WTC11 (cell line): ENCODE measurements at places on chromosomes 2 and 18.

DNA sequence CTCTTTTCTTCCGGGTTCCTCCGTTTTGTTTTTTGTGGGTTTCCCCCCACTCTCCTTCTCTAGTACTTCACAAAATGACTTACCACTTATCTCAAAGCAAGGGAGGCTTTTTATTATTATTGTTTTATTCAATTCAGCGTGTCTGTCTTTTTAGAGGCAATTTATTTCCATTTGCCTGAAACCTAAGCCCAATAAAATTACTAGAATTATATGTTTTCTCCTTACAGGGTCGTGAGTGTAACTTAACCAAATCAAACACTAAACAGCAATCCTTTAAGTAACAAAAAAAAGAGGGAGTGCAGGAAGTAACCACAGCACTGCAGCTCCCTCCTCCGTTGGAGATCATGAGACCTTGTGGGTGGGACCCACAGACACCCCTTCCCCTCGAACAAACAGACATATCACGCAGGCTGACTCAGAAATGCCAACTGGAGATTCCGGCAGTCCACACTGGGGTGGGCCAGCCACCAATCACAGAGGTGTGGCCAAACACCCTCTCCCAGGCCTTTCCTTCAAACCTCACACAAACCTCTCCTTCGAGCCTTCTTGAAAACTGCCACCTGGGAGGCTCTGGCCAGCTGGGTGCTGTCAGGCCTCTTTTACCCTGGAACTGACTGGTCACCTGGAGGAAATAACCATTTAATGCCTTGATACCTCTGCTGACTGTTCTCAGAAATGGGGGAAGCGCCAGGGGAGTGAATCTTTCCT, 207.1 kb upstream of the SMAD2 start:
- no peak for DNase-seq

DNA sequence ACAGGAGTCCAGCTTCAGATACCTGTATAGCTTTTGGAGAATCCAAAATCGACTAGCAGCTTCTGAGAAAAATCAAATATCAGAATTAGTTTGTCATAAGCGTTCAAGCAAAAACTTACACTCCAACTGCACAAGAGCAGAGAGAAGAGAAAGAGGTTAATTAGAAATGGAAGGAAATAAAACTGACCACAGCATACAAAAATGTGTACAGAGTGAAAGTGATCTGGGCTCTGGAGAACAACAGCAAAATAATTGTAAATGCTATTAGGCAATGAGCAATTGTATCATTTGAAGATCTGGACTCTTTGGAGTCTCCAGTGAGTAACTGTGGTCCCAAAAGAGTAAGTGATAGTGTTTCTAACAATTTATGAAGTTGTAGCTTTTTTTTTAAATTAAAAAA, 867.3 kb downstream of the TRIB2 start:
- no peak for DNase-seq

DNA sequence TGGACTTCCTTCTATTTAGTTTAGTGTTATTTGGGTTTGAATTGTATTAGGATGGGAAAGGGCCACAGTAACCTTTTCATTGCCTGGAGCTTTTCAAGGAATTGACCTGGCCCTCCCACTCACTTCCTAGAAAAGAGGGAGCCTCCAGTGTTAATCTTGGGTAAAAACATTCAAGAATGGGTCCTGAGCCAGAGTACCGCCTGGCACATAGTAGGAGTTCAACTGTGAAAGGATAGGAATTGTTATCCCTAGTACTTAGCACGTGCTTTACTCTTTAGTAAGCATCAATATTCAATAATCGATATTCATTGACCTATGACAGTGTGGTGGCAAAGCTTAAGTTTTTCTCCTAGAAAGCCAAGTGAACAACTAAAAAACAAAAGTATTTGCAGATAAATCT, 179.9 kb downstream of the IRS1 start:
- DNase-seq: no peak

DNA sequence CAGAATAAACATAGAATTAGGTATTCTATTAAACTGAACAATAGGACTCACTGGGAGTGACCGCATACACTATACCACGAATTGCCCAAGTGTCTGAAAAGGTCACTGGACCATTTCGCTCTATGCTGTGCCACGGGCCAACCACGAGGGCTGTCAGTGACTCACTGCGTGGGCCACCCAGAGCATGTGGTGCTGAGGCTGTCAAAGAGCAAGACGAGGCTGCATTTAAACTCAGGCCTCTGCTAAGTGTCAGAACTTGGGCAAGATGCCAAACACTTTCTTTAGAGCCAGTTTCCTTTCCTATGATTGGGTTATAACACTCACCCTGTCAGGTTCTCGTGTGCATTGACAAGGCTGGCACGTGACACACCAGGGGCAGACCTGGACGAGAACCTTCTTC, 97.5 kb downstream of the SH3YL1 start:
- no peak for DNase-seq

- DNase-seq: no peak
These were observed 1377.0 kb downstream of the SUCLG1 start for GRCh38 chr2:83081826-83082690.

- DNase-seq: no peak
These were observed 27.7 kb downstream of the KLHL29 start for GRCh38 chr2:23412556-23413155.

- no peak for DNase-seq
These were observed 1.1 kb upstream of the HOXD9 start for GRCh38 chr2:176121190-176122051.

DNA sequence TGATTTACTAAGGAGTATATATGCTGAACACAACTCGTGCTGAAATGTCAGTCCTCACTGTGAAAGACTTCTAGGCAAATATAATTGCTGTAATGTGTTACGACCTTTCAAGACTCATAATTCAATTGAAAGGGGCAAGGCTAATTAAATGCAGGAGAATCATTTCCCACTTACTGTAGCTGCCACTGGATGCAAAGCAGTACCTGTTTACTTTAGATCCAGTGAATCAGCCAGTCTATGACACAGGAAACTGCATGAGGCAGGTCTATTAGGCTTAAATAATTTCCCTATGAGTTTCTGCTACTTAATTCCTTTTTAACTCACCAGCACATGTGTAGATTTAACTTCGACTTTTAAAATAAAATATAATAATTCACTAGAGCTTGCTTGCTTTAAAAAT, 125.6 kb downstream of the CTNNA2 start:
- DNase-seq: no peak

DNA sequence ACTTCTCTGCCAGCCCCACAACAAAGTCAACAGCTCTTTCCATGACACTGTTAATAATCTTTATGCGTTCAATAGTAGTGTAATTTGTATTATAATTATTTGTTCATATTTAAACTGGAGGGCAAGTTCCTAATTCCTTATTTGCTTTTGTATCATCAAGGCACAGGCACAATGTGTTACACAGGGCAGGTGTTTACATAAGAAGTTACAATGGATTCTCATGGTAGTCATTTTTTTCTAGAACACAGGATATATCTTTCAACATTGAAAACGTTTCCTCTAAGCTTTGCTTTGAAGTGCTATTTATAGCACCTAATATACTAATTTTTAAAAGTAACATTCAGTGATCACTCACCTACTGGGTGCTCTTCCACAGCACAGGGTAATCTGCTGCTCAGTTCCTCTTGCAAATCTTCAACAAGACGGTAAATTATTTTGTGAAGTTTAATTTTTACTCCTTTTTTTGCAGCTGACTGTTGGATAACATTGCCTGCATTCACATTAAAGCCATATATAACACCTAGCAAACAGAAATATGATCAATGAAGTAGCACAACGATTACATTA, 7.3 kb downstream of the RPS27A start:
- DNase-seq: no peak

- no peak for DNase-seq
These were observed 16.3 kb downstream of the CABLES1 start for GRCh38 chr18:23151414-23152099.

DNA sequence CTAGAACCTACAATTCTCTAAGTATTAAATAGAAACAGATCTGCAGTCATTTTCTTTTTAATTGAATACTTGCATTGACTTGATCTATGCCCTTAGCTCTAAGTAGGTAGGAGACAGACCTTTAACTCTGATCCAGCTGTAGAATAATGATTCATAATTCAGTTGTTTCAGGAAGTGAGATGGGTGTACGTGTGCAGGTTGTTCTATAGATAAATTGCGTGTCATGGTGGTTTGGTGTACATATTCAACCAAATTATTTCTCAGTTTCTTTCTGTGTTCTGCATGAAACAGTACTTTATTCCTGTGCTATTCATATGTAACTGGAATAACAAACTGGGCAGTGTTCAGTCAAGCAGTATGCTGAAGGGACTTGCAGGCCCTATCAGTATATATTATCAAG, 34.3 kb upstream of the CD226 start:
- no peak for DNase-seq

GRCh38 chr2:58204195-58204959, 36.7 kb downstream of the FANCL start:
- DNase-seq: no peak

- no peak for DNase-seq
These were observed 807.4 kb upstream of the POU3F3 start for GRCh38 chr2:104046466-104046865.

- DNase-seq: no peak
These were observed 359.4 kb downstream of the PTPRM start for GRCh38 chr18:7926526-7926925.

GRCh38 chr18:2994603-2995432, 18.1 kb downstream of the LPIN2 start:
- DNase-seq: peak; percentile 40

GRCh38 chr18:37663446-37663845, 97.8 kb upstream of the CELF4 start:
- no peak for DNase-seq

- no peak for DNase-seq
These were observed 171.0 kb downstream of the SLC4A3 start for GRCh38 chr2:219798430-219798829.

DNA sequence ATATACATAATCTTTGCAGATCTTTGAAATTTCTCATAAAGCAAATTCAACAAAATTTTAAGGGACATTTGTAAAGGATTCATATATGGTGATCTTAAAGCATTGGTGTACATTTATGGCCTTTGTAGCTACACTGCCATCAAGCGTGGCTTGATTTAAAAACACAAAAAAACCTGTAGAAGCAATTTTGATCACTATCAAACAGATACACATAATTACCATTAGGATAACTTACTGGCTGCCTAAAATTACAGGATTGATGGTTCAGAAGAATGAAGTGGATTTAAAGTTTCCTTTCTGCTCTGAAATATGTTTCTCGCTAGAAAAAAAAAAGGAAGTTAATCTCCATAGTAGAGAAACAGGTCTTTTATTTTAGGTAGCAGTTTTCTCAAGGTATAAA, 31.4 kb downstream of the MAPRE2 start:
- no peak for DNase-seq

- peak; percentile 30 for DNase-seq
These were observed 231.4 kb downstream of the LRRTM1 start for GRCh38 chr2:80073134-80073561.

DNA sequence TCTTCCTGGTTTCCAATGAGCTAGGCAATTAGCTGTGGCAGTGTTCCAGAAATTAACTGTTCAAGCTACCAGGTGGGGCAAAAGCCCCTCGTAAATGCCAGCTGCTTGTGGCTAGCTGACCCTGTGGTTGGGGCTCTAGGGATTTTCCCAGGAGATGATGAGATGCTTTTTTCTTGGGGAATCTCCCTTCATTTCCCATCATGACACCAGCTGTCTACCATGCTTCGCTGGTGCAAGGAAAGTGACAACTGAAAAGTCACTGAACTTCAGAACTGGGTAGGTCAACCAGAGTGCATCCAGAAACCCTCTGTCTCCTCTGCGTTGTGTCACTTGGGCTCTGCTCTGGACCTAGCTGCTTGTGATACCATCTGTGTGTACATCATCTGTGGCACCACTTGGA, 386.5 kb upstream of the DCC start:
- no peak for DNase-seq

GRCh38 chr2:7951490-7951889, 730.4 kb upstream of the ID2 start:
- no peak for DNase-seq

- DNase-seq: no peak
These were observed 6.1 kb upstream of the TMBIM1 start for GRCh38 chr2:218298314-218298875.

DNA sequence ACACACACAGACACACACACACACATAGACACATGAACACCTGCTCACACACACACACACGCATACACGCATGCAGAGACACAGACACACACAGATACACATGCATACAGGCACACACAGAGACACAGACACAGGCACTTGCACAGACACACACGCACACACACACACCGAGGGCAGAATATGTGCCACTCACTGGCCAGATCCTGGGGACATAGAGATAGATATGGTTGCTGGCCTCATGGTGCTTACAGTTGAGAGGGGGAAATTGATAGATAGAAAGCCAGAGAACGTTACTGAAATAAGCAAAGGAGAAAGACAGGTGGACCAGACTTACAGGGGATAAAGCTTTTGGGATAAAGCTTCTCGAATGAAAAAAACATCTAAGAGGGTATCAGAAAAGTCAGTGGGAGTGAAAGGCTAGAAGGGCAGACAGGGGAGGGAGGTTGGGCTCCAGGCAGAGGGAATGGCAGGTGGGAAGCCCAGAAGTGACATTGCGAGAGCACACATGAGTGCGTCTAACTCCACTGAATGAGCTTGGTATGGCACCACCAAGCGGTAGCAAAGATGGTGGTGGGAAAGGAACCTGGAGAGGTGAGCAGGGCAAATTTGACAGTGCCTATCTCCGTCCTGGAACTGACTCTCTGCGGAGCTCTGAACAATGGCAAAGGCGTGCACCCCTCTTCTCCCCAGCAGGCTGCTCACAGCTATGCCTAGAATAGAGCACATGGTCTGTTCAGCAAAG, 390.1 kb upstream of the TRIB2 start:
- DNase-seq: peak; percentile 38

GRCh38 chr2:201057087-201057521, 14.4 kb downstream of the HYCC2 start:
- no peak for DNase-seq

- DNase-seq: no peak
These were observed 47.1 kb upstream of the ZFP36L2 start for GRCh38 chr2:43273529-43273928.

- DNase-seq: no peak
These were observed 42.3 kb downstream of the CRIM1 start for GRCh38 chr2:36397728-36398413.

DNA sequence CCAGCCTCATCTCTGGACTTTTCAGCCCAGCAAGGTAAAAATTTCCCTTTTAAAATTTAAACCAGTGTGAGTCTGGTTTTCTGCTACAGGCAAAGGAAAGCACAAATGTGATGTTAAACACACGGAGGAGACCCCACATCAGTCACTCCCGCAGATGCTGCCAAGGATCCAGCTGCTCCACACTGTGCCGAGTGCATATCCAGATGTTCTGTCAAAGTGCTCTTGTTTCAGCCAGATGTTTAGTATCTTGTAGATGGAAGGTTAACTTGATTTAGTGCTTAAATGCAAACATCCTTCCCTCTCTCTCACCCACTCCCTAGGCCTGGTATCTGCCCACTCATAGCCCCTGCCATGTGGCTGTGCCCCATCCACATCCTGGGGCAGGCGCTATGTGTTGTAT, 15.8 kb upstream of the ATOH8 start:
- no peak for DNase-seq
